ENCODE measurements at places on chromosomes 6 and 20.

DNA sequence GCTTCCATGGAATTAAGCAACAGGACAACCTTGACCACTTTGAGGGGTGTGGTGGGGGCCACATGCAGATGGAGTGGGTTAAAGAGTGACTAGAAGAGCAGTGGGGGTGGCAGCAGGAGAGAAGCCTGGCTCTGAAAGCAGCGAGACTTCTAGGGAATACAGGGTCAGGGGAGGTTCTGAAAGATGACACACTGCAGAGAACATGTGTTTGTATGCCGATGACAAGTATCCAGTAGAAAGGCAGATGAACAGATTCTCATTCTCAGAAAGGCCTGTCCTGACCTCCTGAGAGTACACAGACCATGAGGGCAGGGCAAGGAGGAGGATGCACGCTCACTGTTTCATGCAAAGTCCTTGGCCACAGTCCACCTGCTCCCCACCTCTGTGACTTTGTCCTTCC, 2.9 kb downstream of the LPA start:
- DNase-seq: no peak

GRCh38 chr20:44461142-44461802, 14.4 kb upstream of the TTPAL start:
- no peak for DNase-seq

GRCh38 chr6:141641406-141641805, 491.3 kb upstream of the GJE1 start:
- no peak for DNase-seq

GRCh38 chr6:144390886-144391285, 105.8 kb downstream of the UTRN start:
- DNase-seq: no peak

GRCh38 chr6:131995917-131996316, 44.7 kb upstream of the CCN2 start:
- peak; percentile 94 for DNase-seq

DNA sequence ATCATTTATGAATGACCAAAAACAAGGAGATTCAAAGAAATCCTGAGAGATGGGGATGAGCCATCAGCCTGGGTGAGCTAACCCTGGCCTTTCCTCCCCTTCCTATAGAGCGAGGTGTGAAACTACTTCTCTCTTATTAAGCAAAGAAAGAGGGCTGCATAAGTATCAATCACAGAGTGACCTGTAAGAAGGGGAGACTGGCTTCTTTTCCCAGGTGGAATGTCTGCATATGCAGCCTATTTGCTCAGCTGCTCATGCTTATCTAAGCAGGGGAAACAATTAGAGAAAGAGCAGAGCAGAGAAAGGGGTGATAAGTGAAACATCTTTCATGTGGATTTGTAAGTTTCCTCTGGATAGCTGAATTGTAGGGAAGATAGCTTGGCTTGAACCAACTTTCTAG, 160.0 kb downstream of the PKHD1 start:
- DNase-seq: no peak
